ENCODE measurements at places on chromosomes 12 and 14. TPM values are rescaled to one million over a fixed set of nuclear protein-coding genes. Genes with fewer than 3 reads are reported as not detected.

DNA sequence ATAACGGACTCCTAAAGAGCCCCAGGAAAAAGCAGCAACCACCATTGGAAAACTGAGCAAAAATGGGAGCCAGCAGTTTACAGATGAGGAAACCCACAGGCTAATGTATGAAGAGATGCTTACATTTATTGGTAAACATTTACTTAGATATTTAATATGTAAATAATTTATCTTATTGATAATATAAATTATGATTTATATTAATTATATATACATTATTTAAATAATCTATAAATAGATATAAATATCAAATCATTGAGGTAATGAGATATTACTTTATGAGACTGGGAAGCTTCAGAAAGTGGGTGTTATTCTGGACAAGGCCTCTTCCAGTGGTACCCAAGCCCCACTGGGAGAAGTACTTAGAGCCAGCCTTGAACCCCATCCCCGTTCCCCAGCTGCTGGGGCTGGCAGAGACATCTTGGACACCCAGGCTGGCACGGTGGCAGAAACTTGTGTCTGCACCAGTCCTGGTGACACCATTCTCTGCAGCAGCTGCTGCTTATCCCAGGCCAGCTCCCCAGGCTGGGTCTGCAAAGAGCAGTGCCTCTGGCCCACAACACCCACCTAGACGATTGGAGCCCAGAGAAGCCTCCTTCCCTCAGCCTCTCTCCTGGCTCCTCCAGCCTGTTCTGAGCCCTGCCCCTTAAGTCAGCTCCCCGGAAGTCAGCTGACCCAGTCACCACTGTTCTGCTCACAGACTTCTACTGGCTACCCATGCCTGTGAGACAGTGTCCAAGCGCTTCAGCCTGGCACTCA, 25.9 kb downstream of the ISCA2 start:
- DNase-seq = no peak

GRCh38 chr12:123232472-123232806, 502 bp downstream of the MPHOSPH9 start:
- DNase-seq = no peak

- DNase-seq = no peak
Measured at GRCh38 chr12:103468837-103469236, 26.9 kb downstream of the C12orf42 start.

DNA sequence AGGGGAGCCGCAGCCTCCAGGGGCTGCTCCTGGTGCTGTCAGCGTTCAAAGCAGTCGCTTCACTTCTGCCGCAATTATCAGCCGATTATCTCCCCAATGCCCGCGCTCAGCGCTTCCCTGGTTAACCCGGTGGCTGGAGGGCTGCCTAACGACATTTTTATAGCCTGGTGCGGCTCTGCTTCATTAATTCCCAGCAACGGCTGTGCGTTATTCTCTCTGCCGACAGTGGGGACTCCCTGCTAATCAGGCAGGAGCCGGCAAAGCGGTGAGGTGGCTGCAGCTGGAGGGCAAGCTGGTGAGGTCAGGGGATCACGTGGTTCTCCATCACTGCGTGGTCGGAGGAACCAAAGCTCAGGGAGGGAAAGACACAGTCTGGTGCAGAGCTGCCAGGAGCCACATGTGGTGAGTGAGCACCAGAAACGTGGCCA, 62.9 kb downstream of the GLRX5 start:
- peak; percentile 67 for DNase-seq

DNA sequence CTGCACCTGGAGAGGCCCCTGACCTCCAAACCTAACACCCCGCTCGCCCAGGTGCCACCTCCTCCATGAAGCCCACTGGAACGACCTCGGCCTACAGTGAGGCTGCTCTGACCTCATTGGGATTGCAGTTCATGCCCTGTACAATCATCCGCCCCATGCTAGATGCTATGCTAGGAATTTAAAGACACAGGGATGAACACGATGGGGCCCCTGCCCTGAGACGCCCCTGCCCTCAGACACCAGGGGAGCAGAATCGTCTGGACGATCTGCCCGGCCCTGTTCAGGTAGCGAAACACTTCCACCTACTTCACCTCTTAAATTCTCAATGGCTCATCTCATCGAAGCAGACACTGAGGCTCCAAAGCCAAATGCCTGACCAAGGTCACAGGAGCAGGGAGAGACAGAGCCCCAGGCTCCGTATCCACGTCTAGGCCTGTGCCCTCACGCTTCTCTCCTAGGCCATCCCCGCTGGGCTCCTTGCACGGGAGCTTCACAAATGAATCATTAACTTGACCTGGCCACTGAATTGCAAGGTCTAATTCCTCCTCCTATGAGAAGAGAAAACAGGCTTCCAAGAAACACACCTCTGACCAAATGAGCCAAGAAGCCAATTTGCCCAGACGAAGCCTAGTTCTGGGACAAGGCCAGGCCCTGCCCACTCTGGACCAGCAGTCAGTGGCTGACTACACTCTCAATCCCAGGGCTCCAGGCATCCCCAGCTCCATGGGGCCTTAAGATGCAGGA, 35.2 kb downstream of the SCARB1 start:
- DNase-seq = peak; percentile 65

- DNase-seq = no peak
Measured at GRCh38 chr12:27554421-27555186, 30.6 kb downstream of the PPFIBP1 start.

GRCh38 chr12:48580831-48581230, 11.0 kb upstream of the LALBA start:
- no peak for DNase-seq

GRCh38 chr14:105853907-105854599, 327.7 kb downstream of the TMEM121 start:
- DNase-seq = no peak

- DNase-seq = no peak
Measured at GRCh38 chr14:98914942-98915341, 357.1 kb downstream of the BCL11B start.

The CACNA2D4 gene
- 3.5 TPM for total RNA-seq

The NEUROD4 gene
- total RNA-seq = not detected

The PPP1CC gene
- 44.9 TPM for total RNA-seq

The SLC35E3 gene
- 1.7 TPM for total RNA-seq
